Cardiac septum (tissue), 1 donor: ENCODE measurements at places on chromosomes 2 and 18. TPM values are rescaled to one million over a fixed set of nuclear protein-coding genes. Genes with fewer than 3 reads are reported as not detected.

DNA sequence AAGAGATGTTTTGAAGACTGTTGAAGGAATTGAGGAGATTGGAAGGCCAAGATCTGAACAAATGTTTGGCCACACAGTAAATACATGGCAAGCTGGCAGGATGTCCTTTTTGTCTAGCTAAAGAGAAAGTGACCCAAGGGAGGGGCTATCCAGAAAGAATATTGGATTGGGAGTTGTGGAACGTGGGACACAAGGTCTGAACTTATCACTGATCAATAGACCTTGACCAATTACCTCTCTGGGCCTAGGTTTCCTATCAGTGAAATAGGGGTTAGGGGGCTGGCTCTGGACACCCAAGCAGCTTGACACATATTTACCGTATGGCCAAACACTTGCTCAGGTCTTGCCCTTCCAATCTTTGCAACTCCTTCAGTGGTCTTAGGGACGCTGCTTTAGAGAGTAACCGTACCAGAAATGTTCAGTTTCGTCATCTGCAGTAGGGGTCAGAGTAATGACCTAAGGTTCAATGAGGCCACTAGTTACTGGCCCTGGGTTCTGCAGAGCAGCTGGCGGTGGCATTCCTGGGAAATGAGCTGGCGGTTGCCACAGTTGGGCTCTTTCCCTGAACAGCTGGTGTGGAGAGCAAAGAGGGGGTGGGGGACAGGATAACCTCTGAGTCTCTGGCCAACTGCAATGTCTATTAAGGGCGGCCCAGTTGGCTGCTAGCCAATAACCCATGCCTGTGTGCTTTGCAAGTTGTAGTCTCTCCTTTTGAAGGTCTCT, 70.1 kb upstream of the STPG4 start:
- peak; percentile 90 for DNase-seq

DNA sequence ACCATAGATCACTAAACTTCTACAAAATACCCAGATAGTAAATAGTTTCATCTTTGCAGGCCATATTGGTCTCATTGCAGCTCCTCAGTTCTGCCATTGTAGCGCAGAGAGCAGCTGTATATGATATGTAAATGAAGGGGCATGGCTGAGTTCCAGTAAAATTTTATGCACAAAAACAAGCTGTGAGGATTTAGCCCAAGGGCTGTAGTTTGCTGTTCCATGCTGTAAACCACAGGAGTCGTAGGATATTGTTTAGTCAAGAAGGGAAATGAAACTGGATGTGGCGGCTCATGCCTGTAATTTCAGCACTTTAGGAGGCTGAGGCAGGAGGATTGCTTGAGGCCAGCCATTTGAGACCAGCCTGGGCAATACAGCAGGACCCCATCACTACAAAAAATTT, 83.0 kb downstream of the MGAT5 start:
- DNase-seq: no peak

GRCh38 chr18:36308711-36309435, 11.4 kb downstream of the FHOD3 start:
- no peak for DNase-seq

The FEV gene
- total RNA-seq: not detected

DNA sequence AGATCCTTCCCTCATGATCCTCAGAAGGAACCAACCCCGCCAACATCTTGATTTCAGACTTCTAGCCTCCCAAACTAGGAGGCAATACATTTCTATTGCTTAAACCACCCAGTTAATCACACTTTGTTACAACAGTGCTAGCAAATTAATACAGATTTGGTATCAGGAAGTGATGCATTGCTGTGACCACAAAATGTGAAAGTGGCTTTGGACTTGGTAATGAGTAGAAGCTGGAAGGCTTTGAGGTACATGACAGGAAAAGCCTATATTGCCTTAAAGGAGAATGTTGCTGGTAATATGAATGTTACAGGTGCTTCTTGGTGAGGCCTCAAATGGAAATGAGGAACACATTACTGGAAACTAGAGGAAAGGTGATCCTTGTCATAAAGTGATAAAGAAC, 260.3 kb downstream of the SATB2 start:
- no peak for DNase-seq
